Naive B cell (primary cell): ENCODE measurements at places on chromosomes 5 and 9.

GRCh38 chr5:157842185-157842584 lies 16.8 kb downstream of the CLINT1 start:
- no peak for DNase-seq

DNA sequence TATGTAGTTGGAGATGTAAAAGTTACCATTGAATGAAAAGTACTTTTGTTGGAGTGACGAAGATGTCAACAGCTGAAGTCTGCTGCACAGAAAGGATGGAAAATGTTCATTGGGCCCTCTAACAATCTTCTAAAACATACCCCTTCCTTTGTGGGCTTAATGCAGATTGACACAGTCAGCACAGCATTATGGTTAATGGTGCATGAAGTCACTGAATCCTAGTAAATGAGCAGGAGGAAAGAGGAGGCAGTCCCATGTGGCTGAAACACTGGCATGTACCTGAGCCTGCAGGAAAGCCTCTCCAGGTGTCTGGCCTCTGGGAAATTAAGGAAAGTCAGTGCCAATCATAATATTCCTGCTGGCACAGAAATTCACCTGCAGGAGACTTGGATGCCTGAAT lies 153.8 kb downstream of the ARL15 start:
- DNase-seq, result no peak

- peak; percentile 72 for DNase-seq
These were observed 52.8 kb downstream of the WHRN start for GRCh38 chr9:114452219-114453165.

DNA sequence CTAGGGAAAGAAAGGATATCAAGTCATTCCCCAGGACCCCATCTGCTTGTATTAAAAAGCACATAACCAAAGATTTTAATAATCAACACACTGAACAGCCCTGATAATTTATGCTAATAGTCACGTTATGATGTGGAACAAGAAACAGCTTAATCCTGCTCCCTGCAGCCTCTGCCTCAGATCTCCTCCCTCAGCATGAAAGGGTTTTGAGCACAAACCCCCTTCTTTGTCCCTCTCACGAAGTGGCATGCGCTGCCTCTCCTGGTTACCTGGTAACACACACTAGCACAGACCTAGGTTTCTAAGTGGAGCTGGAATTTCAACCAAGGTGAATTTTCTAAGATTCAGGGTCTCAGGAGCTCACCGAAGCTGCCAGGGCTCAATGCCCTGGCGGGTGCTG lies 5.1 kb downstream of the IGFBPL1 start:
- no peak for DNase-seq

GRCh38 chr5:56169281-56169680 lies 63.8 kb downstream of the ANKRD55 start:
- DNase-seq, result no peak

- no peak for DNase-seq
These were observed 204.9 kb upstream of the CDKN2B start for GRCh38 chr9:22214021-22214420.
